Amygdala (tissue), 56 donors: ENCODE measurements at places on chromosomes 4 and X.

GRCh38 chr4:5758741-5759140 lies 47.7 kb downstream of the EVC start:
- DNase-seq: no peak

GRCh38 chr4:8560265-8561047 lies 19.7 kb upstream of the GPR78 start:
- no peak for DNase-seq

GRCh38 chrX:56618323-56618722 lies 54.9 kb downstream of the UBQLN2 start:
- no peak for DNase-seq

GRCh38 chr4:110492522-110492921 lies 16.6 kb downstream of the ENPEP start:
- no peak for DNase-seq

- no peak for DNase-seq
Measured at GRCh38 chr4:73698217-73698616, 42.2 kb upstream of the CXCL8 start.

GRCh38 chr4:39525822-39526690 lies 1.2 kb downstream of the UGDH start:
- no peak for DNase-seq

DNA sequence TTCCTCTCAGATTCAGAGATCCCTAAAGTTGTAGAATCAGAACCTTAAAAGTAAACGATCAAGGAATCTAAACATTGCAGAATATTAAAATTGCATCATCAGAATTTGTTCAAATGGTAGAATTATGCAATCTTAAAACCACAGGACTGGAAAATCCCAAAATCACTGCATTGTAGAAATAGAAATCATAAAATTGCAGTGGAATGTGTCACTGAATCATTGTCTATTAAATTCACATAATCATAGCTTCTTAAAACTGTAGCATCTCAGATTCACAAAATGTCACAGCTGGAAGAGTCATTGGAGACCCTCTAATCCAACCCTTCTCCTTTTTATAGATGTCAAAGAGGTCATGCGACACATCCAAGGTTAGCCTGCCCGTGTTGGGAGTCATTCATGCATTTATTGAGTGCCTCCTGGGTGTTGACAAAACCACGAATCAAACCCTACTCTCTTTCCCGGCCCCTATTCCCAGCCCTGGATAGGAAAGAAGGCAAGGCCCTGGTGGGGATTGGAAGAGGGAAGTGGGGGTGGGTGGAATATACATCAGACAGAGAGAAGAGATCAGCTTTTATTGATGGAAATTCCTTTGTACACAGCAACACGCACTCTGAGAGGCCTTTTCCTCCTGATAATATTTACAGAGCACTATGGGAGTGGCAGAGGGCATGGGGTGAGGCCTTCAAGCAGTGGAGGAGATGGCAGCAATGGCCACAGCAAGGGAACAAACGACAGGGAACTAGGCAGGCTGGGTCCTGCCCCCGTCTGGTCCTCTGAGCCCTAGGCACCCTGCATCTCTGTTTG lies 15.4 kb downstream of the IQSEC2 start:
- DNase-seq: no peak

DNA sequence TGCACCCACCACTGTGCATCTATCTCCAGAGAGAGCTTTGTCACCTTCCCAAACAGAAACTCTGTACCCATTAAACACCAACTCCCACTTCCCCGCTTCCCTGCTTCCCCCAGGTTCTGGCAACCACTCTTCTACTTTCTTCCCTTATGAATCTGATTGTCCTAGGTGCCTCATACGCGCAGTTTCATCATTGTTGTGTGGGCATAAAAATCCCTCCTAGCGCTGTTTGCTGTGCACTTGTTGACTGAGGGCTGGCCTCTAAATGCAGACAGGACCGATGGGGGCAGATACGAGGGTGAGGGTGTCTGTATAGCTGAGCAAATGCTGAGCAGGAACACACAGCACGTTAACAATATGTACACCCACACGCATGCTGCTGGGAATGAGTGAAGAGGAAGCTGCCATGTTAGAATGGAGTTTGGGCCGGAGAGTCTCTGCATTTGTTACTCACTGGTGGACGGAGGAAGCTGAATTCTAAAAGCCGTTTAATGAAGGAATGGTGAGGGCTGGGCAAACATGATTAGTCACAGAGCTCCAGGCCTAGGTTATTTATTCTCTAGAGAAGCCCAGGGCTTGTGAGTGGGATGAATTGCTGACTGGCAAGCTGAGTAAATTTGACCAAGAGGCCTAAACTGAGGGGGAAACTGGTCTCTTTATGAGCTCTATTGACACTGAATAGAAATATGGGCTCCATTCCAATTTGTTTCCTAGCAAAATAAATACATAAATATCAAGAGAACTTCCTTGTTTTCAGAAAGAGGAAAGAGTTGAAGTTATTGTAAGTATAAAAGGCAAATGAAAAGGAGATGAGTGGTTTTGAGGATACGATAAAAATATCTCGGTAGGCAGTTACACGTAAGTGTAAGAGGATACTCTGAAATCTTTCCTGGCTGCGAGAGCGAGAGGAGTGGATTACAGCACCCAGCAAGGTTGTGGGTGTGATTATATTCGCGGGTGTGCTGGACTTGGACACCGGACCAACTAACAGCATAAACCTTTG lies 95.9 kb upstream of the RPS6KA3 start:
- DNase-seq: no peak

- DNase-seq: no peak
Measured at GRCh38 chr4:26613735-26614134, 29.9 kb downstream of the TBC1D19 start.

- no peak for DNase-seq
Measured at GRCh38 chr4:41696763-41697162, 51.8 kb downstream of the PHOX2B start.

GRCh38 chr4:158777423-158778155 lies 8.8 kb downstream of the FNIP2 start:
- no peak for DNase-seq

GRCh38 chrX:123803331-123803983 lies 56.4 kb upstream of the XIAP start:
- no peak for DNase-seq

- DNase-seq: no peak
Measured at GRCh38 chr4:187357821-187358220, 634.2 kb upstream of the FAT1 start.

GRCh38 chr4:32562010-32562409 lies 1841.8 kb downstream of the PCDH7 start:
- no peak for DNase-seq

DNA sequence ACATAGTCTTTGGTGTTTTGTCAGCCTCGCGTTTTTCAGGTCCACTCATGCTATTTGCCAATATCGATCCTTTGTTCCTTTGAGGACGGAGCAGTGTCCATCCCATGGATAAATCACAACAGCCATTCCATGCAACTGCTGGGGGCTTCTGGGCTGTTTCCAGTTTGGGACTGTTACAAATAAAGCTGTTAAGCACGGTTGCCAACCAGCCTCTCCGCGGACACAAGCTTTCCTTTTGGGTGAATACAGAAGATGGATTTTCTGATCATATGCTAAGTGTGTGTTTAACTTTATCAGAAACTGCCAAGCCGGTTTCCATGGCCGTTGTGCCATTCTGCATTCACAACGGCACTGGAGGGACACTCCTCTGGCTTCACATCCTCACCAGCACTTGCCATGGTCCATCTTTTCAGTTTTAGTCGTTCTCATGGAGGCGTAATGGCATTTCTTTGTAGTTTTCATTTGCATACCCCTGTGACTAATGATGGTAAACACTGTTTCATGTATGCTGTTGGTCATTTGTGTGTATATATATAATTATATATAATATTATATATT lies 67.8 kb downstream of the ABLIM2 start:
- DNase-seq: no peak

GRCh38 chr4:177879851-177880250 lies 437.6 kb upstream of the AGA start:
- DNase-seq: no peak

GRCh38 chrX:46072791-46073190 lies 472.4 kb downstream of the ZNF674 start:
- no peak for DNase-seq

- DNase-seq: no peak
Measured at GRCh38 chr4:123167931-123168330, 228.7 kb upstream of the SPRY1 start.
